ENCODE measurements at places on chromosomes 12 and 14.

- no peak for DNase-seq
Measured at GRCh38 chr12:120972870-120973543, 5.3 kb upstream of the HNF1A start.

DNA sequence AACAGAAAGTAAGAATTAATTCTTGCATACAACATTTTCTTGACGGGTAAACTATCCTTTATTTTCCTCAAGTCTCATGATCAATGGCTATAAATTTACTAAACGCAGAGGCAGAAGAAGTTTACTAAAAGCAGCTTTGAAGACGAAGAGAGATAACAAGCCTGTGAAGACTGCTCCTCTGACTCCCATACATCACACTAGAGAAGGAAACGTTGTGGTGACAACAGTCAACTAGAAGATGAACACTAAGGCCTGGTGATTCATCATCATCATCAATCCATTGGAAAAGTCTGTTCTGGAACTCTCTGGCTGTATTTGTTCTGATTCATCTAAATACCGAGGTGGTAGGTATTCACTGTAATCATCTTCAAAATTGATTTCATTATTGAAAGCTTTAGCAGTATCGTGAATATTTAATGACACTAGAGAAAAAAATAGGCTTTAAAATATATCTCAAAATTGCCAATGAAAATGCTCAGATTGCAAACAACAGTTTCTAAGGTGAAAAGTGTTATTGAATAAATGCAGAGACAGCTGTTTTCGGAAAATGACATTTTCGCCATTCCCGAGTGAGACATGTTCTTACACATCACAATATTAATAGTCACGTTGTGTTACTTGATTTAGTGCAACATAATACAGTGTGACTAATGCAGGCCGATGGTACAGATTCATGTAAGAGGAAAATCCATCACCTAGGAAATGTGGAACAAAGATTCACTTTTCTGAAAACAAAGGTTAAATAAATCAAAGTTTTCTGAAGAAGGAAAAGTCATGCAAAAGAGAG lies 260.5 kb downstream of the C12orf50 start:
- DNase-seq = no peak

- no peak for DNase-seq
Measured at GRCh38 chr12:25051656-25052195, 102.8 kb upstream of the BCAT1 start.

DNA sequence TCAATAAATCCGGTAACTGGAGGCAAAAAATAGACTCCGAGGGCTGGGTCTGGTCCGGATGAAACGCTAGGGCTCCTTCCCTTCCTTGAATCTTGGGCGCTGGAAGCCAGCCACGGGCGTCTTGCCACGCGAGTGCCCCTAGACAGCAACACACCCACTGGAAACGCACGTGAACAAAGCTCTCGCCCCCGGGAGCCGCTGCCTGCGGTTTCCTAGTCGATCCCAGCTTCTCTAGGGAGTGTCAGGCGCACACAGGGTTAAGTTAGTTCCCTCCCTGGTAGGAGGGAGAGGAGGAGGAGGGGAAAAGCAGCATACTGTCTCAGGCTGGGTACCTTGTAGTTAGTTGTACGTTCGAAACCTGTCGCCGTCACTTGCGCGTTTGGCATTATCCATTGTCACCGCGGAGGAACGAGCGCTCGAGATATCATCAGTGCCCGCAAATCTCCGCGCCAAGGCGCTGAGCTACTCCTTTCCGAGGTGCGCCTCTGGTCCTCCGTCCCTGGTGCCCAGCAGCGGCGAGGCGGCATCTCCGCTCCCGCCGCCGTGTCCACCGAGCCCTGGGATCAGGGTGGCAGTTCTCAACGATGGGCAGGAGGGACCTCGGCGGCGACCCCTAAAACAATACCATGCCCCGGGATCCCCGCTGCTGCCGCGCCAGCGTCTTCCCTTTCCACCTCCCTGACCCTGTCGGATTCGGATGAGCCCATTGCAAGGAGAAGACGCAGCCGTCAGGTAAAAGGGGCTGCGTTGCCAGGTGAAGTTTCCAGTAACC lies at the start of gene FLRT2:
FLRT2 (plus strand) TSS at position 342 of the 772 bp plus-strand sequence. CDS start 91,371 bp downstream, outside the sequence.
- DNase-seq = peak; percentile 68

GRCh38 chr14:104136472-104137296 lies 1.7 kb upstream of the KIF26A start:
- DNase-seq = no peak

DNA sequence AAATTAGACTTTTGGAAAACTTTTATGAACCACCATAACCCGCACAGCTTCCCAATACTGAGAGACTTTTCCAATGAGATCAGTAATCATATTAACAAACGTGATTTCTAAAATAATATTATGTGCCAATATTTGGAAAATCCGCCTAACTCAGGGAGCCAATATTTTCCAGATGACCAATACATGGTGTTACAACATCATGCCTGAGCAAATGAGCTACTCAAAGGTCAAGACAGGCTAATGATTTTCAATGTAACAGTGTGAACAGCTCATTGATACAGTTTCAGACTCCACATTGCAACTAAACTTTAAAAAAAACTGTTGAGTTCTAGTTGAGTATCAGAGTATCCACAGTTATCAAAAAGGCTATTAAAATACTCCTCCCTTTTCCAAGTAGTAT lies 46.8 kb downstream of the RNF34 start:
- no peak for DNase-seq

DNA sequence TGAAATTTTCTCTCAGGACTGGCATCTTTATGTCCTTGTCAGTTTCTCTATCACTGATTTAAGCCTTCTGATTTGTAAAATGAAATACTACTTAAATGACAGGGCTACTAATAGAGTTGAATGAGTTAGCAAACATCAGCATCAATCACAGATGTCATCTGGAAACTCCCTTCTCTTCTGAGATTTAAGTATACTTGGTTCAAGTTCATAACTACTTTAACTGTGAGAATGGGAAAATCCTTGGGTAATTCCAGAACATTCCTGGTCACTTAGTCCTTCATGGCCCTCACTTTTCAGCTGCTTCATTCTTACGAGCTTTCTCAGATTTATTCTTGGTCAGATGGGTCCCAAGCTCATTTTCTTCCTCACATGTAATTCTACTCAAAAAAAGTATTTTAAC lies 1655.3 kb upstream of the FLRT2 start:
- DNase-seq = no peak

DNA sequence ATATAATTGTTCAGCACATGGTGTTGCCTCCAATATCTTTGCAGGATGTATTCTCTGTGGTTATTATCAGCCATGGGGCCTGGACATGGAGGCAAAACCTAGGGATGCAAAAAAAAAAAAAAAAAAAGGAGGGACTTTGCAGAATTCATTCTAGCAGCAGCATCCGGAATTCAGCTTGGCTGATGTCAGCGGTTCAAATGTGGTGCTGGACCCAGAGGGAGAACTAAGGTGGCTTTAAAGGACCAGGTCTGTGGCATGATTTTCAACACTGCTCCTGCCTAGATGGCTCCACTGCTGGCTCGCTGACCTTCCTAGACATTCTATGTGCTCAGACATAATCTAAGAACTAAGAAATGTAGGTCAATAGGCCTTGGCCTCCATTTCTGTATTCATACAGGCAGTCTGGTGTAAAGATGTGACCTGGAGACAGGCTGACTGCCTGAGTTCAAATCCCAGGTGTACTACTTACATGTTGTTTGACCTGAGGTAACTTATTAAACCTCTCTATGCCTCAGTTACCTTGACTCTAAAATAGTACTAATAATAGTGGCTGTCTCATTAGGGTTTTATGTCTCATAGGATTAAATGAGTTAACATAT lies 108.6 kb downstream of the PPM1A start:
- DNase-seq = no peak

- no peak for DNase-seq
Measured at GRCh38 chr12:92143258-92143657, 2.4 kb downstream of the BTG1 start.
